ENCODE measurements at places on chromosomes 3 and 15. TPM values are rescaled to one million over a fixed set of nuclear protein-coding genes. Genes with fewer than 3 reads are reported as not detected.

DNA sequence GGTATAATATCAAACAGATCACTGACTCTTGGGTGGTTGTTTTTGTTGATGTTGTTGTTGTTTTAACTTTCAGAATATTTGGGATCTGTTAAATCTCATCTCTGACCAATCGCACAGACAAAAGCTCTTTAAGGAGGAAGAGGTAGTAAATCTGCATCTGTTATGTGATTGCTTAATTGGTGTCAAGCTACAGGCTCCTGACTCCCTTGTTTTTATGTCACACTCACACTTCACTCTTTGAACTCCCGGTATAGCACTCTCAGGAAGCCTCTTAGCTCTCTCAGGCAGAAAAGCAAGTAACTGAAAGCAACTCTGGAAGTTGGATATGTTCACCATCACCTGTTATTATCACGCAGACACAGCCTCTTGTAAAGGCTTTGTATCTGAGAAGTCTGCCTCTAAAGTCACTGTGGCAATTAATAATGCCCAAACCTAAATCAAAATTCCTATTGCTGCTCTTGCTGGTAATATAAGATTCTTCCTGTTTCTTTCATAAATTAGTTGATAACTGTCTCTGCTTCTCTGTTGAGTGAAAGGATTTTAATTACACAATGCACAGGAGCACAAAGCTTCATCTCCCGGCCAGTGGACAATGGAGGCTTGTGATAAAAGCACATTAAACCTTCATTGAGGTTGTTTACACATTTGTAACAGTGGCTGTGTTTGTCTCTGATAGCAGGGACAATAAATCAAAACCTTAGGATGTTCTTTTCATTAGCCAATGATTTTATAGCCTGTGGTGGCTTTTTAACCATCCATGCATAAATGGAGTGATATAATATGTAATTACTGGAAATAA is 576.7 kb downstream of the MFSD1 start:
- no peak for DNase-seq

DNA sequence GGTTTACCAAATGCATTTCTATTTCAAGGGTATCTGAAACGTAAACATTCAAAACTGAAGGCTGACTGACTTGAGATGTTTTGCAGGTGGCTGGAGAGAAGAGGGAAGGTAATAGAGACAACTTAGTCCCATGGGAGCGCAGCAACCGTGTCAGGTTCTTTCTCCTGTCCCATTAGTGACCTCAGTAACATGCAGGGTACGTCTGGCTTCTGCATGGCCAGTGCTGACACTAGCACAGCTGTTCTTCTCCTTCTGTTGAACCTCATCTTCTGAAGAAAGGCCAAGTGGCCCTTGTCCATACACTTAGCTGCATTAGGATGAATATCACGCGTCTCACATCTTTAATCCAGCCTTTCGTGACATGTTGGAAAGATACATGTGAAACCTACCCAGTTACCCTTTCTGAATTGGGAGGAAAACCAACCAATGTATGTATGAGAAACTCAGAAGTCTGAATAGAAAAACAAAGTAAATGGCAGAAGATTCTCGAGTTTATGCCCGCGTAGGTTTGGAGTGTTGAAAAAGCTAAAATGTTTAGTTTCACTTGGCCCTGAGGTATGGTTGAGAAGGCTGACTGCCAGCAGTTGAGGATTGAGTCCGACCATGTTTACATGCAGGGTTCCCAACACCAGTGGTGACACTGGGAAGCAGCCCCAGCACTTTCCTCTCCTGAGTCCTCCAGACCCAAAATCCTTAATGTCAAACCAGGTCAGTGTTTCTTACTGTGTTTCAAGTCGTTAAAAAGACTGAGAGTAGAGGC is 10.3 kb downstream of the NCBP2 start:
- DNase-seq: no peak

DNA sequence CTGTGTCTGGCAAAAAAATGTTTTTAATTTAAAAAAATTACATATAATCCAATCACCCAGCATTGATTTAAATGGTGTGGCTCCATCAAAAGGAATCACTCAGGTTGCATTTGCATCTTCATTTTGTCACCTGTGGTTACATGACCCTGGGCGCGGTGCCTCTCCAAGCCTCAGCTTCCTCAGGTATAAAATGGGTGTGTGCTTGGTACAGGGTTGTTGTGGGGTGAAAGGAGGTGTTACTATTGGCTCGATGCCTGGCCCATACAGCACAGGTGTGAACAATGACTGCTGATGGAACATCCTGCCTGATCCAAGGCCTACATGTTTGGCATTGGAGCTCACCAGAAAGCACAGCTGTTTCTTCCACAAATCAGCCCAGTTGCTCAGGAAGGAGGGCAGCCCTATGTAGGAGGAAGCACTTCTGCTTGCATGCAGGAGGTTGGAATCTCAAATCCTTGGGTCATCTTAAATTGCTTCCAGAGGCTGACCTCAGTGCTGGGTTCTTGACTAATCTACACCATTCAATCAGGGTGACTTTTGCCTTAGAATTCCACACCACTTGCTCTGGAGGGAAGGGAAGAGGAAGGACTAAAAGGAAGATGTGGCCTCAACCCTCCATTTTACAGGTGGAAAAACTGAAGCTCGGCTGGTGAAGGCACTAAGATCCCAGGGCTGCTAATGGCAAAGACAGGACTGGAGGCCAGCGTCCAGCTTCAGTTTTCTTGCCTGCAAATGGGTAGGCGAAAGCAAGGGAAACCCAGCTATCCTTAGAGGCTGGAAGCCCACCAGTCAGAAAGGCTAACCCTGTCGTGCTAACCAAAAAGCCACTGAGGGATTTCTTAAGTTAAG is 31.7 kb downstream of the BHLHE40 start:
- DNase-seq: no peak

DNA sequence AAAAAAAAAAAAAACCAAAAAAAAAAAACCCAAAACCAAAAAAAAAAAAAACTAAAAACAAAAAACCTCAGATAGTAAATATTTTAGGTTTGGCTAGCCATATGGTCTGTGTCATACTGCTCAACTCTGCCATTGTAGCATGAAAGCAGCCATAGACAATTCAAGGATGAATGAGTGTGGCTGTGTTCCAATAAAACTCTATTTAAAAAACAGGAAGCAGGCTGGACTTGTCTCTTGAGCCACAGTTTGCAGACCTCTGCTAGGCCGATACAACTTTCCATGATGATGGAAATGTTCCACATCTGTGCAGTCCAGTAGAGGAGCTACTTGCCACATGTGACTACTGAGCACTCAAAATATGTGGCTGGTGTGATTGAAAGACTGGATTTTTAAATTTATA is 11.1 kb downstream of the EFCAB12 start:
- no peak for DNase-seq

DNA sequence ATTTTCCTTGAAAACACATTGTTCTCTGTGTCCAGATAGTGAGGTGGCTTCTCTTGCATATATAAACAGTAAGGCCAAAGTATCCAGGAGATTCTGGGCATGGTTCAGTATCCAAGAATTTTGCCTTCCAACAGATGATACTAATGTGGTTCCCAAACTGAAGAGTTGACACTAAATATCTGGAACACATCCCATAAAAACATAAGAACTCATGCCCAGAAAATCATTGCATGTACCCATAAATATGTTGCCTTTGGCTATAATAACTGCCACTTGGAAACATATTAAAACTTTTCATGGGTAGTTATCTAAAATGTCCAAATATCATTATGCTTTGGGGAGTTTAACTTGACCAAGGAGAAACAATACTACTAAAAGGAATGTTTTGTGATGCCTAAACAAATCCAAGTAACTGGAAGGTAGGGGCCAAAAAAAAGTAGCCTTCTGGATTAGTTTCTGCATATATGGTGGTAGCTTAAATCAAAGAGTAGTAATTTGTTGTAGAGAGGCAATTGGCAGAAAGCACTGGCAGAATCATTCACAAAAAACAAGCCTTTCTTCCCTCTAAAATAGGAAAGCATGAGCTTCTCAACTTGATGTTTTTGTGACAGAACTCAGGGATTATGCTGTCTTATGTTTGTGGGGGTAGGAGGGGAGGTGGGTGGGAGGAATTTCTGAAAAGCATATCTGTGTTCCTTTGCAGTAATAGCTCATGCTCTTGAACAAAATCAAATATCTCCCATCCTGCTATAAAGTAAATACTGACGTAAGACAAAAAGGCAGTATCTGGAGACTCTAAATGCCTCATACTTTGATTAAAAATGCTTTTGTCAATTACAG is 753.9 kb downstream of the TUSC7 start:
- no peak for DNase-seq

DNA sequence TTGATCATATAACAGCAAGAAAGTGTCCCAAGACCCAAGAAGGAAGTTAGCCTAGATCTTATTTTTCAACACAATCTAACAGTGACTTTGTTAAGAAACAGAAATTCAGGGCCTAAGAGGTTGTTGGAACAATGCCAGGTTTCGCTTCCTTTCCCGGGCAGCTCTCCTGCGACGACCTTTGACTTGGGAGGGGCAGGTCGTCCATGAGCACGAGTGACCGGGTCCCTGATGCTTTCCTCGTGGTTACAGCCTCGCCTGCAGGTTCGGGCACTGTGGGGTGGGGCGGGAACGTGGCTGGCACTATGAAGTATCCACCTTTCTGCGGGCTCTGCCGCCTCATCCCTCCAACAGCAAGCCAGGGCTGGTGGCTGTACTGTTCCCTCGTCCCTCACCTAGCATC is 90.1 kb upstream of the RGMA start:
- no peak for DNase-seq

DNA sequence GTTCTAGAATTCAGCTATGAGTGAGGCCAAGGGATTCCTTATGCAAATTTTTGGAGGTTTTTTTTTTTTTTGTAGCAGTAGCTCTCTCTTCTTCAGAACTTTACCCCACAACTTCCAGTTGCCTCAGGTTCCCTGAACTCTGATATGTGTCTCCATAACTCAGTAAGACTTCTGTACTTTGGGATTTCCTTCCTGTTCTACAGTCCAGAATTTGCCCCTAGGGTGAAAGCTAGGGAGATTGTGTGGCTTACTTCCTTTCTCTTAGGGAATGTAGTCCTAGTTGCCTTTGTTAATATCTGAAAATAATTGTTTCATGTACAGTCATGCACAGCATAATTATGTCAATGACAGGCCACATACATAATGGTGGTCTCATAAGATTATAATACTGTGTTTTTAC is 30.8 kb downstream of the LRRC28 start:
- DNase-seq: no peak

GRCh38 chr15:30872341-30872748 is 31.4 kb upstream of the FAN1 start:
- DNase-seq: no peak

The GRAMD2A gene
- total RNA-seq: not detected

Data from T-helper 17 cell (primary cell).